ENCODE measurements at places on chromosomes 5 and 9. TPM values are rescaled to one million over a fixed set of nuclear protein-coding genes. Genes with fewer than 3 reads are reported as not detected.

F2RL2 gene
- 1.1 TPM for total RNA-seq

DIPK1B gene
- not detected for total RNA-seq

TMEFF1 gene
- total RNA-seq, result not detected

C9orf50 gene
- total RNA-seq, result not detected

MRPL22 gene
- 92.0 TPM for total RNA-seq

TMOD1 gene
- total RNA-seq, result 2.0 TPM

ADAMTS16 gene
- total RNA-seq, result not detected

GABRP gene
- total RNA-seq, result not detected

LPAR1 gene
- total RNA-seq, result not detected

COL23A1 gene
- total RNA-seq, result 0.24 TPM

HEMGN gene
- total RNA-seq, result 0.95 TPM

AJM1 gene
- total RNA-seq, result 4.3 TPM

AQP3 gene
- 37.3 TPM for total RNA-seq

CCIN gene
- total RNA-seq, result not detected

FOXD4L3 gene
- total RNA-seq, result not detected

SLC6A18 gene
- total RNA-seq, result not detected

ZDHHC12 gene
- total RNA-seq, result 44.8 TPM

PCBD2 gene
- 7.8 TPM for total RNA-seq

Measured in activated T-helper 17 cell treated with anti-CD3 and anti-CD28 coated beads, Interleukin-2, amount 50 U/mL, for 72 hours (primary cell).